ENCODE measurements at places on chromosomes 6 and 20. TPM values are rescaled to one million over a fixed set of nuclear protein-coding genes. Genes with fewer than 3 reads are reported as not detected.

PTCHD4 gene
- total RNA-seq, result 1.6 TPM

VWA7 gene
- total RNA-seq, result 0.64 TPM

GRCh38 chr6:25829375-25829774 is 2.5 kb downstream of the SLC17A1 start:
- no peaks in the 10 kb centered on the region for H3K36me3 ChIP-seq
- no peaks in the 10 kb centered on the region for H3K4me1 ChIP-seq
- H3K27ac ChIP-seq, result no peak overlapping the region
- H3K27me3 ChIP-seq, result no peaks in the 10 kb centered on the region
- H3K4me3 ChIP-seq, result no peak overlapping the region

- no peak overlapping the region for H3K27ac ChIP-seq
- H3K4me1 ChIP-seq, result no peaks in the 10 kb centered on the region
- no peak overlapping the region for H3K4me3 ChIP-seq
- DNase-seq, result no peak
- no peaks in the 10 kb centered on the region for H3K27me3 ChIP-seq
- H3K36me3 ChIP-seq, result no peaks in the 10 kb centered on the region
Measured at GRCh38 chr20:16771213-16771612, 23.1 kb downstream of the OTOR start.

- H3K4me3 ChIP-seq, result no peak overlapping the region
- peaks cover 32% of the 10 kb centered on the region for H3K27me3 ChIP-seq
- DNase-seq, result no peak
- H3K4me1 ChIP-seq, result peaks cover 6% of the 10 kb centered on the region
Measured at GRCh38 chr20:58040447-58041290, 187.8 kb downstream of the ANKRD60 start.

GRCh38 chr20:14865169-14865568 is 527.8 kb upstream of the FLRT3 start:
- H3K4me3 ChIP-seq, result no peak overlapping the region
- no peaks in the 10 kb centered on the region for H3K27me3 ChIP-seq
- DNase-seq, result no peak
- H3K27ac ChIP-seq, result no peak overlapping the region
- no peaks in the 10 kb centered on the region for H3K4me1 ChIP-seq

- H3K27me3 ChIP-seq, result no peaks in the 10 kb centered on the region
- H3K4me3 ChIP-seq, result no peak overlapping the region
- H3K27ac ChIP-seq, result no peak overlapping the region
- H3K4me1 ChIP-seq, result no peaks in the 10 kb centered on the region
- peaks cover 23% of the 10 kb centered on the region for H3K36me3 ChIP-seq
- peak; percentile 44 for DNase-seq
Measured at GRCh38 chr20:45963059-45964005, 8.7 kb downstream of the ZNF335 start.

DNA sequence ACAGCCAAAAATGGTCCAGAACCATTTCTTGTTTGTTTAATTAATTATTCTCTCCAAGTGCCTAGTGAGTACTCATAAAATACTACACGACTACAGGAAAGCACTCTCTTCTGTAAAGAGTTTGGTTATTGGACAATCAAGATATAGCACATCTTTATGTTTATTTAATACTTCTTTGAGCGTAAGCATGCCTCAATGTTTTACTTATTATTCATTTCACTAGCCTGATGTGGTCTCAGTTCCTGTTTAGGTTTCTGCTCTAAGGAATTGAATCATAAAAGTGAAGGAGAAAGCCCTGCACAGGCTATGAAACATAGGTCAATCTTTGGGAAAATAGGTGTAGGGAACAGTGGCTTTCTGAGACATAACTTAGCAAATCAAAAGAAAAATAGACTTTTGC is 45.9 kb upstream of the AIG1 start:
- no peak for DNase-seq
- H3K36me3 ChIP-seq, result no peaks in the 10 kb centered on the region
- no peak overlapping the region for H3K4me3 ChIP-seq
- peaks cover 2% of the 10 kb centered on the region for H3K27me3 ChIP-seq

Data from HFFc6 (cell line).